ENCODE measurements at places on chromosomes 7 and 10.

GRCh38 chr7:144720149-144720548 is 115.7 kb downstream of the TPK1 start:
- DNase-seq = no peak

GRCh38 chr7:97215556-97215955 is 98.1 kb downstream of the SDHAF3 start:
- DNase-seq = no peak

DNA sequence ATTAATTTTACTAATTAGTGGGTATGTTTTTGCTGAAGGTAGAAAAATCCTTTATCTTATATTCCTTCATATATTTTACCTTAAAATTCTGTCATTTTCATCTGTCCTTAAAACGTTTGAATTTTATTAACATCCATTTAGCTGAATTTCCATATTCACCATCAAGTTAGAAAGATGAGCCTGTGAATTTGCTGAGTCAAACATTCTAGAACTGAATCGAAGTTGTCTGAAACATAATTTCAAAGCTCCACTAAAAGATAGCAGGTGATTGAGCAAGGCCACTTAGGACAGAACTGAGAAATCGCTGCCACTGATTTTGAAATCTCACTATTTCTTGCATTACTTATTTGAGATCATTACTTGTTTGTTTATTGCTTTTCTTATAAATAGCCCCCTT is 17.5 kb downstream of the HGF start:
- no peak for DNase-seq

DNA sequence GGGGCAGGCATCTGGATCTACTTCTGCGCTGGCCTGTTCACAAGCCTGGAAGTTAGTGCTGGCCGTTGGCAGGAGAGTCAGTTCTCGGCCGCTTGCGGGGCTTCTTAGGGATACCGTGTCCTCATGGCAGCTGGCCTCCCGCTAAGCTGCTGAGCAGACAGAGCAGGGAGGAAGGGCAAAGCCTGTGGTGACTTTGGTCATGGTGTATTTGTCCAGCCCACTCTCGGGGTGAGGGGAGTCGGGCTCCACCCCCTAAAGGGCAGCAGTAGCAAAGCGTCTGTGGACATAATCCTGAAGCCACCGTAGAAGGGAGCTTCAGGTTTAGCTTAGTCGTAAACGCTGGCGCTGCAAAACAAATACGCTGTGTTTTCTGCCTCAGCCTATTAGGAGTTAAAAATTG is 12.2 kb downstream of the UBE3C start:
- no peak for DNase-seq

DNA sequence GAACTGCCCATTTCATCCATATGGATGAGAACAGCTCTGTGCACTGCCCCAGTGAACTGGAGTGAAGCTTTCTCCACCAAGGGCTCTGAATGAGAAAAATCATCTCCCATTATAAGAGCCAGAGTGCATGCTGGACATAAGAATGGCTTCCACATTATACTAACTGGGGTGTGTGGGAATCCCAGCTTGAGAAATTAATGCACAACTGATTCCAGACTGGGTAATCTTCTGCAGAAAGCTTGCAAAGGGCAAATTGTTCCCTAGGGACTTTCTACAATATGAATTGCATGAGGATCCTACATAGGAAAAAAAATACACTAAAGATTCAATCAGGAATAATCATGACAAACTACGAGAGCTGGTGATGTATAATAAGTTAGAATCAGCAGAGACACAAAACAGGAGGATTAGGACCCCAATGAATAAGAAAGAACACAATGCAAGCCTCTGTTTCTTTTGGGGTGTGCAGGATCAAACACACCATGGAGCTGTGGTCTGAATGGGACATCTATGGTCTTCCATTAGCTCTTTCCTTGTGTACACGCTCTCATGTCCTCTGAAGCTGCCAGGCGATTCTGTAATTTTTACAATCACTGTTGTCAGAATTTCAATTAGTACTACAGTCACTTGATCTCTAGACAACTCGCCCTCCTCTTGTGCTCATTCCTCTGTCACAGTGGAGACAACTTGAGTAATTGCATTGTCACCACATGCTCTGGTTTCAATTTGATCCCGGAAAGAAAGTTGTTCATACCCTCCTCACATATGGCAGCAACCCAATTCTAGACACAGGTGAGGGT is 1327.4 kb downstream of the GATA3 start:
- DNase-seq = no peak

DNA sequence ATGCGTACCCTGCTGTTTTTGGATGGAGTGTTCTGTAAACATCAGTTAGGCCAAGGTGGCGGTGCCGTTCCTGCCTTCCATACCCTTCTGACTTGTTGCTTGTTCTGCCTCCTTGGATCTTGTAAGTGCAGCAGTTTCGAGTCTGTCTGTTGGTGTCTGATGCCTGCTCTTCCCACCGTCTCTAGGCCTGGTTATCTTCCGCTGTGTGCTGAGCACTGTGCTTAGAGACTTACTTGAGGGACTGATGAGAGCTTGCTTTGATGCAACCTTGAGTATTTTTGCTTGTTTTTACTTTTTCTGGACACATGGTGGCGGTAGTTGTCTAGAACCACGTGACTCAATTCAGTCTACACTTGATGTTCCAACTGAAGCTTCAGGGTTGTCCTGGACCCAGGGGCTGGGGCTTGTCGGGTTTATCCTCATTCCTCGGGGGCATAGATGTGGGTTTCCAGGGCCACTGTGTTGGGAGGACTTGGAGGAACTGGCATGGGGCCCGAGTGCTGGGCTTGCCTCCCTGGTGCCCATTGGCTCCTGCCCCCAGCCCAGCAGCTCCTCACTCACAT is 14.4 kb upstream of the SPRN start:
- DNase-seq = no peak

GRCh38 chr7:28427236-28427635 is 14.9 kb downstream of the CREB5 start:
- no peak for DNase-seq

DNA sequence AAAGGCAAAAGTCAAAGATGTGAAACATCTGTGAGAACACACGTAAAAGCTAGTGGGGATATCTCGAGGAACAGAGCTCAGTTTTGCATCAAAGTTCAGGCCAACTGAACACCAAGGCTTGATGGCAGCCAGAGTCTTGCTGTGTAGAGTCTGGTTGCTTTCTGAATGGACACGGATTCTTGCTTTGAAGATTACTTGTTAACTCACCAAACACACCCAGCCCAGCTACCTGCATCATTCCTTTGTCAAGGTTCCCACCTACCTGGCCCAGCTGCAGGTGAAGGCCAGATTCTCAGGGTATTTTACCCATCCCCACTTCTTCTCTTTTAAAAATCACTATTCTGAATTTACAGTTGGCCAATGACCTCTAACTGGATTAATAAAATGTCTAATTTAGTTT is 174.4 kb upstream of the PHYHIPL start:
- DNase-seq = no peak

DNA sequence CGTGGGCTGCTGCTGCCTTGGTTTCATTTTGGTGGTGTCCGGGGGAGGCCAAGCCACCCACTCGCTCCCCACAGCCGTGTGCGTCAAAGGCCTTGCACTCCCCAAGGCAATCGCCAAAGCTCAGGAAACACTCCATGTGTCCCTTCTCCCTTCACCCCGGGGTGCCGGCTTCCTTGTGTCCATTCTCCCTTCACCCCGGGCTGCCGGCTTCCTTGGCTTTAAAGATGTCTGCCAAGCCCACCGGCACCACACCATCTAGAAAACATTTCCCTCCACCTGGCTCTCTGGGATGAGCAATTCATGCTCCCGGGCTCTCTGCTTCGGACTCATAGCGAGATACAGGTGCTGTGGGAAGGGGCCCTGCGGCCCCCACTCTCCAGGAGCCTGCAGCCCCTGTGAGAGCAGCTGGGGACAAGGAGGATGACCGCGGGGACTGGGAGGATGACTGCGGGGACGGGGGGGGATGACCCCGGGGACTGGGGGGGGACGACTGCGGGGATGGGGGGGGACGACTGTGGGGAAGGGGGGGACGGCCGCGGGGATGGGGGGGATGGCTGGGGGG is 322.1 kb downstream of the DNAJB6 start:
- DNase-seq = no peak

DNA sequence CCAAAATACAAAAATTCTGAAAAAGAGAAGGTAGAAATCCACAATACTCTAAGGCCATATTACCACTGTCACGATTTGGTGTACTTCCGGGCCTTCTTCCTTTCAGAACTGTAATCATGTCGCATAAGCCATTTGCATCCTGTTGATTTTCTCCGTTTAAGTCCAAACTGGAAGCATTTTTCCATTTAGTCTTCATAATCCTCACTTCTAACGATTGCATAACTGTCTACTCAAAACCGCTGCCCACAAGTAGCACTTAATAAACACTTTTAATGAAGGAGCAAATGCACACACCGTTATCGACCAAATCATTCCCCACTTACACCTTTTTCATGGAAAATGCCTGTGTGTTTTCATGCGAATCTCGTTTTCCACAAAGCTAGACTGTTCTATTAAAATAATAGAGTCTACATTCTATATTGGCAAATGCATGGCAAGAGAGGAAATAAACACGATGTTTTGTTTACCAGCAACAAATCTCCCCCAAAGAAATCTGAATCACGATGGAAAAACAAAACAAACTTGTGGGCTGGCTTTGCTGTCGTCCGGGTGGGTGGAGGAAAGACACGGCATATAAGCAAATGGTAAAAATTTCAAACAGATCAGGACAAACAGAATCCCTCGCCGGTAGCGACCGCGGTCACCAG is 1.0 kb downstream of the ATE1 start:
- DNase-seq = no peak

GRCh38 chr7:87317691-87318245 is 27.7 kb upstream of the CROT start:
- DNase-seq = no peak

DNA sequence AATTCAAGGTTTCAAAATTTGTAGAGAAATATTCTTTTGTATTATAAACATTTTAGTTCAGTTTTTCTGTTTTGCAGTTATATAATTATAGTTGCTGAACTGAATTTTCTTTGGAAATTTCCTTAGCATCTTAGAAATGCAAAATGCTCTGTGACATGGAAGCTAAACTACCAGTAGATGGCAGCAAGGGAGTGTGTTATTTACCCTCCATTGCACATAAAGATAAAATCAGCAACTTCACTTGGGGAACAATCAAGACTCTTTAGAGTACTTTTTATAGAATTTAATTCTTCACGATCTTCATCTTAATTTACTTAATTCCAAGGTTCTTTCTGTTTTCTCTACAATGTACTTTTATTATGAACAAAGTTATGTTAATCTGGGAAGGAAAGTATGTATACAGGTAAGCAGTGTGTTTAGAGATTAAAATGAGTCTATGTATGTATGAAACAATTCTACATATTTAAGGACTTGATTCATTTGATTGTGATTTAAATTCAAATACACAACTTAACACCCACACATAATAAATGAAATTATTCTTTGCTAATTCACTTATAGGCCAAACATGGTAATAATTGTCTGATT is 404.2 kb downstream of the THSD7A start:
- DNase-seq = no peak

DNA sequence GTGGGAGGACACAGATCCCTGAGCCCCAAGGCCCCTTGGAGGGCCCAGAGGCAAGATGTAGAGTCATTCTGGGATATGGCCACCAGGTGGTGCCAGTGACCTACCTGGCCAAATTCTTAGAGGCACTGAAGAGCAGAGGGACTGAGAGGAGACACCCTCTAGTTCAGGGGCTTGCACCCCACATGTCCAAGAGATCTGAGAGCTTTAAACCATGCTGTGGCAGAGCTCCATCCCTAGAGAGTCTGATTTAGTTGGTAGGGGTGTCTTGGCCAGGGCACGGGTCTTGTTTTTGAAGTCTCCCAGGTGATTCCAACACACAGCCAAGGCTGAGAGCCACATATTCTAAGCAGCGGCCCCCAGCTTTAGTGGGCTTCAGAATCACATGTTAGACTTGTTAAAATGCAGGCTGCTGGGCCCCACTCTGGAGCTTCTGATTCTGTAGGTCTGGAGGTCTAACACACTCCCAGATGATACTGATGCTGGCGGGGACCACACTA is 52.5 kb downstream of the PRF1 start:
- DNase-seq = peak; percentile 53

DNA sequence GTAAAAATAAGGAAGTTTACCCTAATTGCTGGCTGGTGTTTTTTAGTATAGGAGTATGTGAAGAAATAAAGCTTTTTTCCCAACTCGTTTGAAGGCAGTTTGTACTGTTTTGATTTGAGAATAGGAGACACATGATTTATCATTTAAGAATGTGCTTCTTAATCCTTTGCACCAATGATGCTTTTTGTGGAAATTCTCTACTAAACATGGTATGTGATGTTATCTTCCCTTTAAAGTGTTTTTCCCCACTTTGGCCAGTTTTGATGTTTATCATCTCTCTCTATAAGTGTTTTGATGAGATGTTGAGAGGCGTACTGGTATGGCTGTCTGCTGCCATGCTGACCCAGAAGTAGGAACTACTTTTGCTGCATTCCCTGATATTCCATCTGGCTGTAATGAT is 85.1 kb downstream of the SUGCT start:
- DNase-seq = no peak

GRCh38 chr10:103917302-103918052 is 507 bp downstream of the STN1 start:
- DNase-seq = no peak

DNA sequence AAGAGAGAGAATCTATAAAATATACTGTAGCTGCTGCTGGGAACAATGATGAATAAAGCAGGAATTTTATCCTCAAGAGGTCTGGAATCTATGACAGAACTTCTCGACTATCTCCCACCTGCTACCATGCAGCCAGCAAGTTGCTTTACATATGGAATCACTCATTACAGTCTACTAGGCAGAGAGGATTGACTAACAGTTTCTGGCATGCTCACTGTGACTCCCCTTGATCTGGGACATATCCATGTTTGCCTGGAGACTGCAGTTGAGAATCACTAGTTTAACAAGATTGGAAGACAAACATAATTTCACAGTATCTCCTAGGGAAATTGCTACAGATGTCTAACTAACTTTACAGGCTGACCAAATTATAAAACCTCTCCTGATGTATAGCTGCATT is 13.3 kb downstream of the GPR37 start:
- DNase-seq = no peak

GRCh38 chr10:63628526-63629362 is 107.5 kb downstream of the REEP3 start:
- DNase-seq = no peak

DNA sequence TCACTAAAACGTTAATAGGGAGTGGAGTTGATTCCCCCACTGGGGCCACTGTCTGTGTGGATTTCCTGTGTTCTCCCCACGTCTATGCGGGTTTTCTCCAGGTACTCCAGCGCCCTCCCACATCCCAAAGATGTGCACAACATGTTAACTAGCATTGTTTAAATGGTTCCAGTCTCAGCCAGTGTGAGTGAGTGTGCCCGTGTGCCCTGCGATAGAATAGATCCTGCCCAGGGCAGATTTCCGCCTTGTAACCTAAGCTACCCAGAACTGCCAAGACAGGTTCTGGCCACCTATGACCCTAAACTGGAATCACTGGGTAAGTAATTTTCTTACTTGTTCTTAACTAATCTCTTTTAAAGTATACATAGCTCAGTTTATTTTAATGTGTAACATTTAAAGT is 58.5 kb downstream of the CCDC6 start:
- DNase-seq = no peak

- DNase-seq = no peak
These were observed 14.4 kb upstream of the YWHAG start for GRCh38 chr7:76372984-76373833.

GRCh38 chr10:117656385-117657367 is 114.1 kb downstream of the EMX2 start:
- no peak for DNase-seq

All from stimulated activated CD8-positive, alpha-beta memory T cell treated with anti-CD3 and anti-CD28 coated beads, Interleukin-2, amount 100 ng/mL, for 1 hour (primary cell).